ENCODE measurements at places on chromosomes 4 and X. TPM values are rescaled to one million over a fixed set of nuclear protein-coding genes. Genes with fewer than 3 reads are reported as not detected.

Gene IQCM
- 0.26 TPM for total RNA-seq

Gene MMRN1
- total RNA-seq = 0.37 TPM

Gene VSIG4
- not detected for total RNA-seq

DNA sequence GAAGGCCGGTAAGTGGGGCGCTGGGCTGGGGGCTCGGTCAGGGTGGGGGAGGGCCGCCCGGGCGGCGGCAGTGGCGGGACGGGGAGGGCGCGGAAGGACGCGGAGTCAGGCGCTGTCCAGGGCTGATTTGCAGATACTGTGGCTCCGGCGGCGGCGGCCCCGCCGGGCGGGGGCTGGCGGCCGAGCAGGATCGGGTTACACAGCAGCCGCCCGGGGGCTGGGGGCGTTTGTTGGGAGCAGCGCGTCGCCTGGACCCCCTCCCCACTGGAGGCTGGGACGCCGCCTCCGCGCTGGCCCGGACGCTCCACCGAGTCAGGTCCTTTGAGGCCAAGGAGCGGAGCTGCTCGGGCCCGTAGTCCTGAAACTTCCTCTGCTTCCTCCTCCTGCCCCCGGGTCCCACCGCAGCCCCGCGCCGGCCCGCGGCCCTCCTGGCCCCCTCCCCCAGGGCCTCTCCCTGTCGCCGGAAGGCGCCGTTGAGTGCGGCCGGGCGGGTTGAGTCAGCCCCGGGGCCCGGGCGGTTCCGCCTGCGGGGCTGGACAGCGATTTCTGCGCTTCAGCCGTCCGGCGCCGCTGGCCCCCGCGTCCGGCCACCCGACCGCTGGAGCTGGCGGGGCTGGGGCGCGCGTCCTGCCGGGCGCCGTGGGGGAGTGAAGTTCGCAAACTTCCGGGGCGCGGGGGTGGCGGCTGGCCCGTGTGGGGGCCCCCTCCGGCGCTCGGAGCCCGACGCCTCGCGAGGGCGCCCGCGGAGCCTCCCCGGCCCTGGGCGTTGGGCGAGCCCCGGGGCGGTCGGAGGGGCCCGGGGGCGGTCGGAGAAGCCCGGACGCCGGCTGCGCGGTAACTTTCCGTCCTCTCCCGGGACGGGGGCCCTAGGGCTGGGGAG lies 746 bp downstream of the REST start:
- DNase-seq = peak; percentile 95

DNA sequence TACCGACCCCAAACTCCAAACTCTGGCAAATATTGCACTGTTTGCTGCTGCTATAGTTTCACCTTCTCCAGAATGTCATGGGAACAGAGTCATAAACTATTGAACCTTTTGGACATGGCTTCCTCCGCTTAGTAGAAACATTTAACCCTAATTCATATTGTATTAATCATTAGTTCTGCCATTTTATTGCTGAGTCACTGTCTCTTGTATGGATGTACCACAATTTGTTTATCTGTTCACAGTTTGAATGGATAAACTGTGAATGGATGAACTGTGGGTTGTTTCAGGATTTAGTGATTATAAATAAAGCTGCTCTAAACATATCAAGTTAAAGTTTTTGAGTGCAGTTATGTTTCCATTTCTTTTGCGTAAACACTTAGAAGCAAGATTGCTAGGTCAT lies 10.1 kb downstream of the ANXA10 start:
- DNase-seq = no peak

GRCh38 chrX:69429339-69430015 lies 74.6 kb upstream of the NALF2 start:
- no peak for DNase-seq

- no peak for DNase-seq
These were observed 77.5 kb downstream of the MID1IP1 start for GRCh38 chrX:38878641-38879340.

DNA sequence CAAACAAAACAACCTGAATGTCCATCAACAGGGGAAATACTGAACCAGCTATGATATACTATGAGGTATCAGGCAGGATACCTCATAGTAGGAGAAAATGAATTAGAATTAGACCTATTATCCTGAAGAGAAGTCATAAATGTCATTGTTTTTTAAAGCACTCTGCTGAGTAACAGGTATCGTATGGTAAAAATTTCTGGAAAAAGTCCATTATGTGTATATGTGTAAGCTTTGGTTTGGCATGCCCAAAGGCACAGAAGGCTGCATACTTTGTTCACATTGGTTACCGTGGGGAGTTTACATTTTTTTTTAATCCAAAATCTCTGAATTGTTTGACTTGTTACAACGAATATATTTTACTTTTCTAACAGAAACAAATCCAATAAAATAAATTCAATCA lies 70.5 kb downstream of the RPS3A start:
- no peak for DNase-seq

DNA sequence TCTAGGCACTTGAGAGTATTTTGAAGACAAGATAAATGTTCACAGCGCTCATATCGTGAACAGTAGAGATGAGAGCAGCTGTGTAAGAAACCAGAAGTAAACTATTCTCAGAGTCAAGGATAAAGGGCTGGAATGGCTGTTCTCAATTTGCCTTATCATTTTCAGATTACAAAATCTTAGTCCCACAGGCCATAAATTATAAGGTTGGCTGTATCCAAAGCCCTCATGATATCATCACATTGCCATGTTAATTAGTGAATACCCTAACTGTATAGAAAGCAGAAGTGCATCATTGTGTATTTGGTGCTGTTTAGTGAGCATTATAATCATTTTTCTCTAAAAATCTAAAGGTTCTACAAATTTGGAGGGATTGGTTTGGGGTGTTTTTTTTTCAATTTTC lies 168.9 kb upstream of the EDNRA start:
- no peak for DNase-seq
